ENCODE measurements at places on chromosomes 5 and 9. TPM values are rescaled to one million over a fixed set of nuclear protein-coding genes. Genes with fewer than 3 reads are reported as not detected.

The PFN3 gene
- not detected for total RNA-seq

The NME5 gene
- total RNA-seq = not detected

GRCh38 chr5:172385707-172386106, 68.6 kb downstream of the SH3PXD2B start:
- no peak for DNase-seq

- DNase-seq = no peak
Measured at GRCh38 chr9:86500031-86500430, 145.8 kb upstream of the TUT7 start.

GRCh38 chr5:60803712-60804111, 40.4 kb downstream of the ELOVL7 start:
- DNase-seq = no peak

- DNase-seq = no peak
Measured at GRCh38 chr5:72871366-72872024, 55.0 kb downstream of the TNPO1 start.

The PRDM9 gene
- not detected for total RNA-seq

- DNase-seq = no peak
Measured at GRCh38 chr5:128262911-128263310, 179.3 kb downstream of the SLC12A2 start.

GRCh38 chr9:134322781-134323241, 3.4 kb upstream of the RXRA start:
- DNase-seq = no peak

DNA sequence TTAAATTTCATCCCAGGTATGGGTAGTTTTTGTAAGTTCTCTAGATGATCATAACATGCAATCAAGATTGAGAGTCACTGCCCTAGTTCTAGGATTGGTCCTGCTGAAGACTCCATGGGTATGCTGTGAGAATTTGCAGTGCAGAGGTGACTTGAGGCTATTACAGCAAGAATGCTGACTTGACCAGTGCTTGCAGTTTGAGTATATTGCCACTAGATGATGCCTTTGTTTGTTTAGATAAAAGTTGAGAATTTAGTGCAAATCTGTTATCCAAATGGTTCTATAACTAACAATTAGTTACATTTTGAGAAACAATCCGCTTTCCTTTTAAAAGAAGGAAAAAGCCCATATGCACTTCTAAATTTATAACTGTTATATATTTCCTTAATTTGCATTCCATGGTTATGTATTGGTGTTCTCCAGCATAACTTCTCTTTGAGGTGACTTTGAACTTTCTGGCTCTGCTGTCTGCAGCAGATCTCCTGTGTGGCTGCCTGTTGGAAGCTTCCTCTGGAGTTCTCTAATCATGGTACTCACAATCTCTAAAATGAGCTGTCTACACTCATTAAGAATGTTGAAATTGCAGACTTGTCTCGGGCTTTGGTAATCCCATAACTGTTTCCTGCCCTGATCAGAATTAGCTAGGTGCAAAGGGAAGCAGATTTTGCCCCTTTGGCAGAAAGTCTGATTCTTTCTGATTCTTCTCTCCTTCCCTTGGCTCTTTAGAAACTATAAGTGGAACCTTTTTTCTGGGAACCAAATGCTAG, 24.9 kb downstream of the MELK start:
- no peak for DNase-seq

DNA sequence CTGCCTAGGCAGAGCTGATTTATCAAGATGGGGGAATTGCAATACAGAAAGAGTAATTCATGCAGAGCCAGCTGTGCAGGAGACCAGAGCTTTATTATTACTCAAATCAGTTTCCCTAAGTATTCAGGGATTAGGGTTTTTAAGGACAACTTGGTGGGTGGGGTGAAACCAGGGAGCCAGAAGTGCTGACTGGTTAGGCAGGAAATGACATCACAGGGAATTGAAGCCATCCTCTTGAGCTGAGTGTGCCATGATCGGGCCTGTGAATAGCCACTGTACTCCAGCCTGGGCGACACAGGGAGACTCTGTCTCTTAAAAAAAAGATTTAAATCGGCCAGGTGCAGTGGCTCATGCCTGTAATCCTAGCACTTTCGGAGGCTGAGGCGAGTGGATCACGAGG, 45.3 kb upstream of the CDK5RAP2 start:
- no peak for DNase-seq

The ANKRD18B gene
- not detected for total RNA-seq

The TEX48 gene
- not detected for total RNA-seq

- no peak for DNase-seq
Measured at GRCh38 chr9:2317591-2317990, 302.4 kb downstream of the SMARCA2 start.
